Fibroblast of villous mesenchyme (primary cell): ENCODE measurements at places on chromosomes 2 and 18.

DNA sequence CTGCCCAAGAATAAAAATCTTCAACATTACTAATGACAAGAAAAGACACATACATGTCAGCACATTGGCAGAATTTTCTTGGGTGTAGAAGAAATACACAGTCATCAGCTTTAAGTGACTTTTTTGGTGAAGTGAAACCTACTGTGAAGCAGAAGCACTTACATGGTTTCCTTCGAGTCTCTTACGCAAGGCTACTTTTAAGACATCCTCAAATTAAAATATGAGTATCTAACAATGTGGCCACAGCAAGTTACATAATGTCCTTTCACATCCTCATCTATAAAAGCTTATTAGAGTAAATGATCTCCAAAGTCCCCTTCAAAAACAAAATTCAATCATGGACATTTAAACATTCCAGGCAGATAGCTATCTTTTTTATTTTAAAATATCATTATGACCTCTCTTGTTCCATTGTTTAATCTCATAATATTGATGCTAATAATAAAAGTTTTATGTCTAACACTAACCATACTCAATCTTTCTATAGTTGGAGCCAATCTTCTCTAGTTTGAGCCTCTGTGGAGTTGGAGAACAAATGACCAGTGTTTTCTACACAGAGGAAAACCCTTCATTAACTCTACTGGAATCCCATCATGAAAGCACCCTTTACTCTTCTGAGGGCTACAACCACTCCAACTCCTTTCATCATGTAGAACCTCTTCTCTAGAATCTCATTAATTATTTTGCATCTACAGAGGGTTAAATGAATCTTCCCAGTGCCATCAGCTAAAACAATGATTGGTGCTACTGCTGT, 182.2 kb upstream of the ZFP36L2 start:
- DNase-seq = peak; percentile 49

- DNase-seq = no peak
Observed at GRCh38 chr2:111898703-111899514, 502 bp downstream of the MERTK start.

- peak; percentile 96 for DNase-seq
Observed at GRCh38 chr2:182366628-182367027, 60.2 kb downstream of the PDE1A start.

DNA sequence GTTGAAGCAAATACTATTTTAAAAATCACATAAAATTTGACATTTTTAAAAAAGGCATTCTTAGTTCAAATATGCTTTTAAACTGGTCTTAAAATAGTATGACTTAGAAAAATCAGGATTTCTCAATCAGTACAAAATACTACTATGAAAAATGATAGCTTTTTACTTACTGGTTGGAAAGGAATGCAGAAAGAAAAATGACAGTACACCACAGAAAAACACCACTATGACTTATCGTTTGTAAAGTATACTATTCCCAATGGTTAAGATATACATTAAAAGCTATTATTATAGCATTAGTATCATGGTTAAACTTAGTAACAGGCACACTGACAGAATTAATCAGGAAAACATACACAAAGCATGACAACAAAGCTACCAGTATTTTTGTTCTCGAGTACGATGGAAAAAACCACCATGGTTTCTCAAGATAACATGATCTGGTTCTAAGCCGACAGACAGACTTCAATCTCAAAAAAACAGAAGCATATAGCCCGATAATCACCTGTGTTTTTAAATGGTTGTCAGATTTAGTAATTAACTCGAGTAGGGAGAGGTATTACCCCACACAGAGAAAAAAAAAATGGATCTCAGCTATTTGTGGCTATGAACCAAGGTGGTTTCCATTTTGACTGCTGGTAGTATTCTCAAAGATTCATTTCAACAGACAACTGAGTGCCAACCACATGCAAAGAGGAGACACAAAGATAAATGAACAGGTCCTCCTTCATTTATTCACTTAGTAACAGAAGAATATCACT, 39.1 kb downstream of the CUL3 start:
- DNase-seq = peak; percentile 49

GRCh38 chr2:200794143-200794542, 17.6 kb upstream of the BZW1 start:
- DNase-seq = no peak

GRCh38 chr2:118772487-118773200, 74.8 kb downstream of the EN1 start:
- no peak for DNase-seq

- DNase-seq = peak; percentile 72
Observed at GRCh38 chr18:34801774-34802173, 91.7 kb downstream of the DTNA start.

DNA sequence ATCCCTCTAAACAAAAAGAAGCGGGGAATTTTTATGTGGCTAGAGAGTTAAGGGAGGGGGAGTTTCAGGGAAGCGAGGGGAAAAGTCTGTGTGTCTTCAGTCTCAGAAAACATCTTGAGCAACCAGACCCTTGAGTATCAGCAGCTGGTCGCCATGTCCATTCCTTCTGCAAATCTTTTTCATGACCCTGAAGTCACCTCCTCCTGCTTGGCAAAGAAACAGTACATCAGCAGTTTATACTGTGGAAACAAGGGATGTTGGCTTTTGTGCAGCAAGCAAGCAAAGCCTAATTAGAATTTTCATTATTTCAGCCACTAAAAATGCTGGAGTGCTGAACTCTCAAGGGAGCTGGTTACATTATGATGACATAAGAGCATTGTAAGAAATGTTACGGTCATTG, 187.4 kb upstream of the SLC8A1 start:
- peak; percentile 19 for DNase-seq

DNA sequence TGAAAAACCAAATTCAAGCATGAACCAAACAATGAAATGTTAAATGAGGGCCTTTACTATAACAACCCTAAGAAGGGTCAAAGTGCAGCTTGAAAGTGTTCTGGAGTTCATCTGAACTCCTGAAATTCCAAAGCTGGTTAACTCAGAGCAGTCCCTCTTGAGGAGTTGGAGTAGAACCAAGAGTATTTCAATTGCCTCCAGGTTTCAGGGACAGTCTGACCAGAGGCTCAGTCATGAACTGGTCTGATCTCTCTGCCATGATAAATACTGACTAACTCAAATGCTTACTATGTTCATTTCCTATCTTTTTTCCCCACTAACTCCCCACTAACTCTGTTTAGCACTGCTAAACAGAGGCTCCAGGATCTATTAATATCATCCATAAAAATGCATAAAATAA, 2.7 kb downstream of the STARD7 start:
- peak; percentile 40 for DNase-seq

DNA sequence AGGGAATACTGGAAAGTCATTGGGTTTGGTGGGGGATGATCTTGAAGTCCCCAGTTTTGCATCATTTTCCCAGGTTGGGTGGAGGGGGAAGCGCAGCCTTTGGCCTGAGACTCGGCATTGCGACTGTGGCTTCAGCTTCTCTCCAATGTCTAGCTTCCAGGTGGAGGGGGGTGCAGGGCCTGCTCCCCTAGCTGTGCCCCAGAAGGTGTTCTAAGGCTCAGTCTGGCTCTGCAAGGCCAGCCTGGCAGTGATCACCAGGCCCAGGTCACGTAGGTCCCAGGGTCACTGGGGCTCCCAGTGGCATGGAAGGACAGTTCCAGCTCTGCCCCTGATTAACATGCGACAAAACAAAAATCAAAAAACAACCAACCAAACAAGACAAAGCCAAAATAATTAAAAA, 56.9 kb upstream of the HAAO start:
- no peak for DNase-seq

DNA sequence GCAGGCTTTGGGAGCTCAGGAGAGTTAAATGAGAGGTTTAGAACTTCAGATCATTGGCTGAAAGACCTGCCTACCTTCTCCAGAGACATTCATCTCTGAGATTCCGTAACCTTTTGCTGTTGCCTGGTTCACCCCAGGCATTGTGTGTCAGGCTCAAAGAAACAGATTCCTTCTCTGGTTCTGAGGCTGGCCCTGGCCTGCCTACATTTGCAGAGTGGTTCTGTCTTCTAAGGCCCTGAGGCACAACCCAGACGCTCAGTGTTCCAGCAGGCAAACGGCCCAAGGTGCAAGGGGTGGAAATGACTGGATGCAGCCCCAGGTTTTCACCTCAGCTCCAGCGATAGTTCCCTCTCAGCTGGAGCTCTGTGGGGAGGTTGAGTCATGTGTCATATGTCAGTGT, 48.3 kb downstream of the MYO3B start:
- DNase-seq = no peak

DNA sequence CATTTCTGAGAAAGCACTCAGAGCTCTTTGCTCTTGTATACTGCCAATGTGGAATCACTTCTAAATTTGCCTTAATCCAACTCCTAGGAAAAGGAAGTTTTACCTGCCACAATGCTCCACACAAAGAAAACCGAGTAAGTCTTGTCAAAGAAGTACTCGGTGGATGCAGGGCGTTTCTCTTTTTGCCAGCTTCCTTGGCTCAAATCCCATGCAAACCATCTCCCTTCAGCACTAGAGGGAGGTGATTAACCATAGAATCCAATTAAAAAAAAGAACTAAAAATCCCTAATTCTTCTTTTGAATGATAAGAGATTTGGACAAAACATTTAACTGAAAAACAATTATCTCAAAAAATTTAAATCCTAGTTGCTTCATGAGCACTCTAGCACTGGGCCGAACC, 129.0 kb downstream of the RPRM start:
- no peak for DNase-seq

GRCh38 chr2:42032745-42033144, 15.1 kb upstream of the PKDCC start:
- DNase-seq = no peak

- DNase-seq = no peak
Observed at GRCh38 chr18:74742573-74743243, 145.0 kb downstream of the ZNF407 start.

- DNase-seq = peak; percentile 82
Observed at GRCh38 chr2:149904352-149905175, 317.0 kb upstream of the MMADHC start.

DNA sequence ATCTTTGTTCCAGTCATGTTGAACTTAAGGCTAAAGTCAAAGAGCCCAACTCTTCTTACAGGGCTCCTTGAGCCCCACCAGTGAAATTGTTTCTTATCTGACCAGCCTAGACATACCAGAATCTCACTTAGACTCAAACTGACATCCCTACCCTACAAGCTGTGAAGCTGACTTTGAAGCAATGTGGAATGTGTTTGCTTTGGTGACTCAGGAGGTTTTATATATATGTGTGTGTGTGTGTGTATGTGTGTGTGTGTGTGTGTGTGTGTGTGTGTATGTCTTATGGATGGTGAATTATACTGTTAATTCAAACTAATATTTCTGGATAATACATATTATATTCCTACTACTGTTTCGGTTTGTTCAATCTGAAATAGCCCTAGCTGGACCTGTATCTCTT, 67.3 kb downstream of the CAMKMT start:
- DNase-seq = no peak

GRCh38 chr2:232966122-232966521, 46.9 kb downstream of the NGEF start:
- no peak for DNase-seq

- peak; percentile 87 for DNase-seq
Observed at GRCh38 chr2:232776435-232776834, at the start of gene KCNJ13. TSS of gene KCNJ13 (minus strand) at chr2:232776565. CDS start at chr2:232771362, 5,203 bp downstream.
